ENCODE measurements at places on chromosomes 1 and 21.

GRCh38 chr1:200535605-200536004 lies 84.9 kb downstream of the KIF14 start:
- peak; percentile 76 for DNase-seq

DNA sequence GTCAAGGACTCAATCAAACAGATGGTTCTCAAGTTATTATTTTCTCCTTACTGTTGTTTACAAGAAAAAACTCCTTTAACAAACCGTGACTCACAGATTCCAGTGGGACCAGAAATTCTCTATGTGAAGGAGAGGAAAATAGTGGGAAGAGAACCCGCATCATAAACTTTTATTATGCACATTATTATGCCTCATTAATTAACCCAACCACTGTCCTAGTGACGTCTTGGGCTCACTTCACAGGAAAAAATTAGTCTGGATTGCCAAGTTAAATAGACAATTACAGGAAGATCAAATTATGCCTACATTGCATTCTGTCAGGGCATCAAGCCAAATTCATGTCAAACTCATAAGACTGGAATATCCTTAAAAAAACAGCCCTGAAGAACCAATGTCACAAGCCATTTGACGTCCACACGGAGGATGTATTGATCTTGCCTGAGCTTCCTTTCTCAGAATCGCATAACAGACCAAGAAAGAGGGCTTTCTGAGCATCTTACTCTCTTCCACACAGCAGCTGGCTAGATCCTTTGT lies 347.8 kb downstream of the DUSP10 start:
- DNase-seq = peak; percentile 33

GRCh38 chr1:103125219-103125618 lies 16.9 kb upstream of the COL11A1 start:
- no peak for DNase-seq

DNA sequence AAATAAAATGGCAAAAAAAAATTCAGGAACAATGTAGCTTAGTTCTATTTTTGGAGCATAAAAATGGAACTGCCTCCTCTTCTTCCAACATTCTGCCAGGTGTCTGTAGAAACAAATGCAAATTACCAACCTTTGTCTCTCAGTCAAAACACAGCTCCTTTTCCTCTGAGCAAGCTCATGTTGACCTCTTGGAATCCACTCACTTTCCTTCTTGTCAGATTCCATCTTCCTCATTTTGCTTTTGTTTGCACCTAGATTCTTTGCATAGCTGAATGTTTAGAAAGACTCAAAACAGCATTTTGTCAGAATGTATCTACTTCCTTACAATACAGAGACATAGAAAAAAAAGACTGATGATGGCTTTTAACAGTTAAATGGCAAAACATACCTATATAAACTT lies 178.2 kb downstream of the ADGRL2 start:
- DNase-seq = no peak

- DNase-seq = no peak
These were observed 53.4 kb upstream of the GOLT1A start for GRCh38 chr1:204267191-204267601.

GRCh38 chr1:1223321-1223720 lies 8.5 kb downstream of the SDF4 start:
- no peak for DNase-seq

- no peak for DNase-seq
These were observed 23.5 kb downstream of the GJA5 start for GRCh38 chr1:147736883-147737282.

GRCh38 chr1:183780159-183780558 lies 24.8 kb upstream of the RGL1 start:
- no peak for DNase-seq

GRCh38 chr1:64304823-64305222 lies 101.4 kb downstream of the UBE2U start:
- DNase-seq = no peak

- no peak for DNase-seq
These were observed 120.4 kb downstream of the TOMM20 start for GRCh38 chr1:235008239-235008638.

DNA sequence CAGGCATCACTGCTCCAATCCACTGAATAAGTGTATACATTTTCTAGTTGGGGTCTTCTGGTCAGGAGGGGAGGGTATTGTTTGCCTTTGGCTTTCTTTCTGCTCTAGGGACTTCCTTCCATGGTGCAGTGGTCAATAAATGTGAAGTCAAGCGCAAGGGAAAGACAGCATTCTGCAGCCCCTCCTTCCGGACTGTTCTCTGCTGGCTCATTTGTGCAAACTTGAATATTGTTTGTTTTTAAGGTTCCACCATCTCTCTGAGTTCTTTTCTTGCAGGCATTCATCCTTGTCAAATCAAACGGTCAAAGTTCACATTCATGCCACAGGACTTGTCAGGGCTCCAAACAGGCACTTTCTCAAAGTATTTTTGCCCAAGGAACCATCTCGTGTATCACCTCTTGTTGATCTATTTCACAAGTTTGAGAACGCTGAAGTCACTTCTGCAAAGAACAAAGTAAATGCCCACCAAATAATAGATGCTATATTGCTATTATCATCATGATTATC lies 205.6 kb upstream of the KAZN start:
- DNase-seq = no peak

- DNase-seq = no peak
These were observed 10.1 kb upstream of the FGR start for GRCh38 chr1:27645071-27645415.

GRCh38 chr1:160129046-160129445 lies 13.5 kb downstream of the ATP1A2 start:
- no peak for DNase-seq

DNA sequence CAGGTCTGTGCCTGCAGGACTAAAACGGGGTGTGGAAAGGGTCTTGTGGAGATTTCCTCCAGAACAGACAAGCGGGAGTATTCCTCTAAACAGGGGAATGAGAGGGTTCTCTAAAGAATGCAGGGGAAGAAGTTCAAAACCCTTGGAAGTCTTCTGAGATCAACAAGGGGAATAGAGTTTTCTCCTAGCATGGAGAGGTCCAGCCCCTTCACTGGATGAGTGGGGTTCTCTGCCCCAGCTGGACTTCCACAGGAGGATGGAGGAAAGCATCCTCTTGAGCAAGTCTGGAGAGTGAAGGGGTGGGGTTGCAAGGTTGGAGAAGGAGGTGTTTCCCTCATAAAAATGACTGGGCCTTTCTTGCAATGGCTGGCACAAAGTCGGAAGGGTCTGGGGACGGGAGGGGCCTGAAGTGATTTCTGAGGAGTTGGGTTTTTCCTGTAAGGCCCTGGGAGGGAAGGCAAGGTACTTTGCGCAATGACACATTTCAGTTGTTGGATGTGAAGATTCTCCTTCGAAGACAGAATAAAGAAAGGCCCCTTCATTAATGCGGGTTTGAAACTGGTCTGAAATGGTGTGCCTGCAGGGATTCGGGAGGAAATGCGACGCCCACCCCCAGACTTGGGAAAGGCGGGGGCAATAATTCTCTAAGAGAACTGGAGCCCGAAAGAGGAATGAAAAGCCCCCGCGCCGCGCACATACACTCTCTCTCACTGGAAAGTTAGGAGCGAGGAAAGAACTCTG lies 884 bp downstream of the SPATA6 start:
- DNase-seq = no peak

DNA sequence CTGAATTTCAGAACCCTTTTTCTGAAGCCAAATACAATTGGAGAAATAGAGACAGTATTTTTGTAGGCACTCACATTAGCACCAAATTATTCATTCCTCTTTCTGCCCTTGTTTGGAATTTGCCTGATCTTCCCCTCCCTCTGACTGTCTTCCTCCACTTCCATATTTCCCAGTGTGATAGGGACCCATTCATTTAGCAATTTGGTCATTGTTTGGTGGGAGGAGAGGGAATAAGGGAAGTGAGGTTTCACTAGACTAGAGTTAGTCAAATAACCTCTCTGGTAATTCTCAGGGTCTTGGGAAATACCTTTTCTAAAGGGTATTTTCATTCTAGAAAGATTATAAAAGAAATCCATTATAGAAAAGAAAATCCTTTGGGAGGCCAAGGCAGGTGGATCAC lies 31.0 kb upstream of the MTMR11 start:
- no peak for DNase-seq

DNA sequence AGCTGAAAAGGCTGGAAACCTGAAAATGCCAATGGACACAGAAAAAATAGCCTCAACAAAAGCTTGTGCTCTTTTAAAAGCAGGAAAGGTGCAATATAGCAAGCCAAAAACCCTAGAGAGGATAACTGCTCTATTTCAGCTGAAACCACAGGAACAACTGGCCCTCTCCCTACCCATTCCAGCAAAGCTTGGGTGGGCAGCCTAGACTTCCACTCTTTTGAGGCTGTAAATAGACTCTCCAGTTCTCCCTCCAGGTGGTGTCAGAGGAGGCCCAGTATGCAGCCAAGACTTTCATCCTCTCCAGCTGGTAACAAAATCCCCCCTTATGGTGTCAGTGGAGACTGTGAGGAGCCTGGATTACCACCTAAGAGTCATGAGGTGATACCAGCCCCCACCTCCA lies 206.9 kb upstream of the PLD5 start:
- DNase-seq = no peak

DNA sequence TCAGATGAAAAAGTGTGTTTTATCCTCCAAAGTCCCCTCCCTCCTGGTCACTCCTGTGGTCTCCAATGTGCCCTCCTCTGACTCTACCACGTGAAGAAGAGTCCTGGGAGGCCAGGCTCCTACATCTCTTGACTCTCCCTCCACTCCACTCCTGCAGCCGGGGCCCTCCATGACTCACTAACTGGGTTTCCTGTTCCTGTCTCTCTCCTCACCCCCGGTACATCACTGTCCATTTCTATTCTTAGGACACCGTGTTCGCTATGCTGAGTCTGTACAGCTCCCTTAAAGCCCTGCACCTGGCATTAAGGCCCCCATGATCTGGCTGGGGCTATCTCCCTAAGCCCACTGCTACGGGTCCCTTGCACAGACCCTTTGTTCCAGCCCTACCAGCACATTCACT lies 93.4 kb downstream of the BCAR3 start:
- DNase-seq = no peak

GRCh38 chr1:199151634-199152425 lies 513.0 kb downstream of the PTPRC start:
- DNase-seq = no peak

GRCh38 chr1:233172201-233172600 lies 123.3 kb downstream of the PCNX2 start:
- DNase-seq = peak; percentile 37

- DNase-seq = no peak
These were observed 107.5 kb downstream of the CSMD2 start for GRCh38 chr1:34057347-34058130.

- no peak for DNase-seq
These were observed 402.7 kb upstream of the DAB1 start for GRCh38 chr1:57826535-57826934.

DNA sequence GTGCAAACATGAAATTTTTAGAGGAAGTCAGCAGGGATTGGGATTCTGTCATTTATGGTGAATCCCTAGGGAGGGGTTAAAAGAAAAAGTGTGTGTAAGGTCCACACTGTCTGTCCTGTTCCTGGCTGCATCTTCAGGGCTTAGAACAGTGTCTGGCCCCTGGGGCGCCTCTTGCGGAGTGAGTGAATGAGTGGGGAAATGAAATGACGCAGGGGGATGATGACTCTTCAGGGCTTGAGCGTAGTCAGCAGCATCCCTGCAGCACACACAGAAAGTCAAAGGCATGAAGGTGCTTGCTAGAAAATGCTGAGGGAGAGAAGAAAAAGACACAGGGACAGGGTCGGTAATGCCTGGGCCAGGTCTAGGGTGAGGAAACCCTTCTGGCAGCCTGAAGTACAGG lies 57.8 kb downstream of the PGBD5 start:
- no peak for DNase-seq

- no peak for DNase-seq
These were observed 22.1 kb downstream of the AHDC1 start for GRCh38 chr1:27581823-27582243.

DNA sequence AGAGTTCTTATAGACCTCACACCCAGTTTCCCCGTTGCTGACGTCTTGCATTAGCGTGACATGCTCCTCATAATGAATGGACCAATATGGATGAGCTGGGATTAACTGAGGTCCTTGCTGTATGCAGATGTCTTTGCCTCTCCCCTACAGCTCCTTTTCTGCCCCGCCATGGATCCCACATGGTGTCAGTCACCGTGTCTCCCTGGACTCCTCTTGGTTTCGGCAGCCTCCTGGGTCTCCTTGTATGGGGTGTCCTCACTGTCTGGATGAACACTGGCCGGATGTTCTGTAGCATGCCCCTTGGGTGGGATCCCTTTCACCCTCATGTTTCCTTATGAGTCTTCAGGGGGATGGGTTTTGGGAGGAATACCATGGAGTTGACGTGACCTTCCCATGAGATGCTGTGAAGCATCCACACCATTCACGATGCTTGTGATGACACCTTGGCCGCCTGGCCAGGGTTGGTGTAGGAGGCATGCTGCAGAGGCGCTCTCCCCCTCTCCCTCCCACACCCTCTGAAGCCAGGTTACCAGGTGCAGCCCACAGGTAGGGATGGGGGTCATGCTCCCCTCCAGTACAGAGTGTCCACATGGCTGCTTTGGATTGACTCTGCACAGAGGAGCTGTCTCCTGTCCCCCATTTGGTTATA lies 4.4 kb downstream of the GJC2 start:
- DNase-seq = no peak

- DNase-seq = no peak
These were observed 2.2 kb upstream of the CRABP2 start for GRCh38 chr1:156707417-156708217.

GRCh38 chr1:206635978-206636345 lies 626 bp downstream of the DYRK3 start:
- DNase-seq = no peak

GRCh38 chr1:170663404-170664092 lies 383 bp upstream of the PRRX1 start:
- no peak for DNase-seq

DNA sequence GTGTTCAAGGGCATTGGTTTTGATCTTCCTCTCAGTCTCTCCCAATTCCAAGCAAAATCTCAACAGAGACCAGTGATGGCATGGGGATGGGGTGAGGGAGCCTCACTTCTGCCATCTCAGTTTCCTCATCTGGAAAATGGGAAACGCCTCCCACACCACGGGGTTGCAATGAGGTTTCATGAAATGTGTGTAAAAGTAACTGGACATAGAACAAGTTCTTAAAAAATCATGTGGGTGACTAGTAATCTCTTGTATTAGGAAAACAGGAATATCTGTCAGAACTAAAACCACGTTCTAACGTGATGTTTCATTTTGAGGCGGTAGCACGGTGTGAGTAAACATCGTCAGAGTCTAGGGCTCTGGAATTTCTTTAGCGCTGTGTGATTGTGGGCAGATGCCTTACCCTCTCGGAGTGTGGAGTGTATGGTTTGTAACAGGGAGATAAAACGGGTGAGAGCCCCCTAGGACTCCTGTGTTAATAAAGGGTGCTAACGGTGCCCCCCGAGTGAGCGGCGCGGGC lies 55.5 kb upstream of the DNAJC6 start:
- no peak for DNase-seq

DNA sequence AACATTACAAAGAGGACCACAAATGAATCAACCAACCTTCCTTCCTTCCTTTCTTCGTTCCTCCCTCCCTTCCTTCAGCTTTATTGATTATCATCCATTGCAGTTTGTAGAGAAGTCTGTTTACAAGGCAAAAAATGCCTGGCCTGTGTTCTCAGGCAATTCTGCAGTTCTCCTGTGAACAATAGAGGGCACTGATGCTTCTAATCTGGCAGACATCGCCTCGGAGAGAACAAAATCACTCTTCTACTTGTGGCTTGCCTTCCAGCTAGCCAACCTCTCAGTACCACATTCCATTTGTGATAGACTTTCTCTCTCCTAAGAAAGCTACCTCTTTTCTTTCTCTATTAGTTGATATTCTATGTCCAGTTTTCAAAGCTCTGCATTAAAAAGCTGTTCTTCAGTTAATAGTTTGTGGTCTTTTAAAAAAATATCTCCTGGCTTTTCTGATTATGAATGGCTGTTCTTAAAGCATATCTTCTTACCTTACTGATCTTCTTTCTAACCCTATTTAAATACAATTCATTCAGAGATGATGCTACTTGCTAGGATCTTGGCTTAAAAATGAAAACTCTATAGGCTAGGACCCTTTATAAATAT lies 26.9 kb upstream of the ESRRG start:
- DNase-seq = peak; percentile 8

Measured in HTR-8/SVneo (cell line).